Naive thymus-derived CD4-positive, alpha-beta T cell (primary cell): ENCODE measurements at places on chromosomes 5 and 9. TPM values are rescaled to one million over a fixed set of nuclear protein-coding genes. Genes with fewer than 3 reads are reported as not detected.

SLC22A4 gene
- not detected for polyA plus RNA-seq

PGM5 gene
- not detected for polyA plus RNA-seq

CD72 gene
- 0.87 TPM for polyA plus RNA-seq

SLC25A51 gene
- 11.6 TPM for polyA plus RNA-seq

PTGES2 gene
- 36.1 TPM for polyA plus RNA-seq

PCDHGA1 gene
- not detected for polyA plus RNA-seq

CTXN3 gene
- not detected for polyA plus RNA-seq

OR1Q1 gene
- polyA plus RNA-seq = not detected

THOC3 gene
- 128 TPM for polyA plus RNA-seq

SCGB3A2 gene
- not detected for polyA plus RNA-seq

PTPRD gene
- not detected for polyA plus RNA-seq

LCN9 gene
- polyA plus RNA-seq = not detected

TYRP1 gene
- not detected for polyA plus RNA-seq

SH2D3C gene
- 20.9 TPM for polyA plus RNA-seq

WDR38 gene
- polyA plus RNA-seq = not detected

PRDM9 gene
- not detected for polyA plus RNA-seq

KCNV2 gene
- polyA plus RNA-seq = not detected

CCNO gene
- polyA plus RNA-seq = not detected

ADGRV1 gene
- not detected for polyA plus RNA-seq

GFM2 gene
- polyA plus RNA-seq = 8.6 TPM

ZNF782 gene
- polyA plus RNA-seq = 2.3 TPM

SYK gene
- polyA plus RNA-seq = 0.26 TPM

ORM2 gene
- not detected for polyA plus RNA-seq
